ENCODE measurements at places on chromosomes 4 and X.

- DNase-seq, result no peak
These were observed 54.6 kb upstream of the GPR78 start for GRCh38 chr4:8525383-8526120.

DNA sequence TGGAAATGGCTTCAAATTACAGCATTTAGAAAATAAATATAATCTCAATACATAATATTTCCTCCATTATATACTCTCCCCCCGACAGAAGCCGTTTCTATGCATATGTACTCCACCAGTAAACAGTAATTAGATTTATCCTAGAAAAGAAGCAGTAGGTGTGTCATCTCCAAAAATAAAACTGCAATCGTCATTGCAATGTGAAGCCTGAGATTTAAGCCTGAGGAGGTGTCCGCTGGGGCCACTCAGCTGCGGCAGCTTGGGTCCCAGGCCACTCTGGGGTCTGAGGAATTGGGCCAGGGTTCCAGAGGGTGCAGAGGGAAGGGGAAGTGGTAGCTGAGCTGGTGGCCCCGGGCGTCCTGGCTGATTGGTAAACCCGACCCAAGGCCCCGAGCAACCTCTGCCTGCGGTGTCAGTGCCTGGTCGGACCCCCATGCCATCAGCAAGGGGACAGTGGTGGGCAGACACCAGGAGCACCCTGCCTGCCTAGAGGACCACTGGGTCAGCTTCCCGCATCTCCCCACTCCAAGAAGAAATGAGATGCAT lies 7.8 kb upstream of the MXD4 start:
- no peak for DNase-seq

- DNase-seq, result no peak
These were observed 189.7 kb upstream of the SLIT2 start for GRCh38 chr4:20062054-20062453.

DNA sequence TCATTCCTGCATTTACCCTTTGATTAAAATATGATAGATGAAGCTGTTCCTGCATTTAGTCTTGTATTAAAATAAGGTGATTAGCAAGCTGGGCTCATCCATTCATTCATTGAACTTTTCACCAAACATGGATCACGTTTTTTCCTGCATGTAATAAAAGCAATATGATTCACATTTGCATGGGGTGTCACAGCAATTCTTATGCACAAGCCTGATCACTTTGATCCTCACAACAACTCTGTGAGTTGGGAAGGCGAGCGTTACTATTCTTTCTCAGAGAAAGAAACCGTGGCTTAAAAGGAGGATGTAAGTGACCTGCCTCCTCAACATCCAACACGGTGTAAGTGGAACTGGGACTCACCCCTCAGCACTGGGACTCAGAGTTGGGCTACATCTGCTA lies 20.0 kb downstream of the CHRNA9 start:
- no peak for DNase-seq

- no peak for DNase-seq
These were observed 93.3 kb downstream of the PRDM5 start for GRCh38 chr4:120829113-120829831.

DNA sequence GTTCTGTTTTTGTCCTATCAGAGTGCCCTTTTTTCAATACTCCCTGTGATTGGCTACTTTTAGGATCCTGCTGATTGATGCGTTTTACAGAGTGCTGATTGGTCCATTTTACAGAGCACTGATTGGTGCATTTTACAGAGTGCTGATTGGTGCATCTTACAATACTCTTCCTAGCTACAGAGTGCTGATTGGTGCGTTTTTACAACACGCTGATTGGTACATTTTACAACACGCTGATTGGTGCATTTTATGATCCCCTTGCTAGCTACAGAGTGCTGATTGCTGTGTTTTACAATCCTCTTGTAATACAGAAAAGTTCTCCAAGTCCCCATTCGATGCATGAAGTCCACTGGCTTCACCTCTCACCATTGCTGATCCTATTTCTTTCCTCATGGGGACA lies 176.8 kb downstream of the GC start:
- no peak for DNase-seq

DNA sequence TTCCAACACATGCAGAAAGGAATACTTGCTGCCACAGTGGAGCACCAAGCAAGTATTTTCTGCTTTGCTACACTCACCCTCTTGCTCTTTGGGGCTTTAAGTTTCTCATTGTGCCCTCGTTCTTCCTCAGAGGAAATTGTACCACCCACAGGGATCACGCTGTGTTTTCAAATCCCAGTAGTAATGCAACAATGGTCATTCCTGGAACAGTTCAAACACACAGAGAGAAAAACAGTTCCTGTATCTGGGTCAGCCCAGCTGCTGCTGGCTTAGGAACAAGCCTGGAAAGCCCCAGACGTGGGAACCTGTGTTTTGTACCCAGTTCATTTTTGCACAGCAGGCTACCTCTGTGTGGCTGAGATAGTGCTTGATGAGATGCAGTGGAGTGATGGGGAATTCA lies 907.8 kb downstream of the STPG2 start:
- no peak for DNase-seq

GRCh38 chr4:53314252-53314651 lies 51.6 kb downstream of the SCFD2 start:
- DNase-seq, result no peak

DNA sequence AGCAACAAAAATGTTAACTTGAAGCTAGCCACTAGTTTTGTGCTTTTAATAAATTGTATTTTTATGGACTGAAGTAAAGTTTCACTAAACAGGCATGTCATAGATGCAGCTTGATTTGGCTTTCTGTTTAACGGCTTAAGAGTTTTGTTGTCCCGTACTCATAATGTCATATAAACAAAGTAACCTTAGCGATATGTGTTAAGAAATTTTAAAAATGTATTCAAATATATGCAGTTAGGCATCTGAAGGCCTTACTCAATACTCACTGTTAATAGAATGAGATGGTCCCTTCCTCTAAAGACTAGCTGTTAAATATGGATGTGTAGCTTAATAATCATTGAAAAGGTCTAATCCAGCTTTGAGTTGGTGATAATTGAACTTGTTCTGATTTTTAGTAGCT lies 1.0 kb upstream of the SCLT1 start:
- no peak for DNase-seq

DNA sequence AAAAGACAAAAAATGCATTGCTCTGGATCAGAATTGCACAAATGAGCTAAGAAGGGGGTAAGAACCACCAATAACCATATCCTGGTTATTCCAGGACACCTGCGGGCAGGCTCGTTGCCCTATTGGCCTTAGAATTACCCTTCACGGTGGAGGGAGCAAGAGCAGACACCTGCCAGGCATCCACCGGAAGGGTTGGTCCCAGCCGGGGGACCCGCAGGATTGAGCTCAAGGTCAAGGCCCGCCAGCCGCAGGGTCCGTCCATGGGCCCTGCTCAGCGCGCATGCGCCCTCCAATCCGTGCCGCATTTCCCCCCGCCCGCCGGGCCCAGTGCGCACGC lies 575 bp downstream of the SLC25A6 start:
- DNase-seq, result peak; percentile 93

GRCh38 chrX:134641346-134641745 lies 16.9 kb downstream of the PLAC1 start:
- DNase-seq, result no peak

- no peak for DNase-seq
These were observed 304.5 kb upstream of the DIPK2B start for GRCh38 chrX:45505214-45505613.

GRCh38 chr4:122917731-122918130 lies 4.7 kb downstream of the NUDT6 start:
- DNase-seq, result no peak

DNA sequence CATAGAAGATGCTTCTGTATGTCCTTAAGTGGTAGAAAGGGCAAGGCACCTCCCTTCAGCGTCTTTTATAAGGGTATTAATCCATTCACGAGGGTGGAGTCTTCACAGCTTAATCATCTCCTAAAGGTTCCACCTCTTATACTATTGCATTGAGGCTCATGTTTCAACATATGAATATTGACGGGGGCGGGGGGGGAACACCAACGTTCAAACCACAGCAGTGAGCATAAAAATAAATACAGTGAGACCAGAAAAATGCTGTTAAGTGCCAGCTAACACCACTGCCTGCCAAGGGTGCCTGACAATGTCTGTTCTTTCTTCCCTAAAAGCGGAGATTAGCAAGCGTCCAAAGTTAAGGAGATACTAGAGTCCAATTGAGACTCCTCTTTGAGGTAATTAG lies 323.3 kb downstream of the STK32B start:
- DNase-seq, result no peak

GRCh38 chrX:15345976-15346375 lies 10.7 kb upstream of the PIGA start:
- DNase-seq, result no peak

DNA sequence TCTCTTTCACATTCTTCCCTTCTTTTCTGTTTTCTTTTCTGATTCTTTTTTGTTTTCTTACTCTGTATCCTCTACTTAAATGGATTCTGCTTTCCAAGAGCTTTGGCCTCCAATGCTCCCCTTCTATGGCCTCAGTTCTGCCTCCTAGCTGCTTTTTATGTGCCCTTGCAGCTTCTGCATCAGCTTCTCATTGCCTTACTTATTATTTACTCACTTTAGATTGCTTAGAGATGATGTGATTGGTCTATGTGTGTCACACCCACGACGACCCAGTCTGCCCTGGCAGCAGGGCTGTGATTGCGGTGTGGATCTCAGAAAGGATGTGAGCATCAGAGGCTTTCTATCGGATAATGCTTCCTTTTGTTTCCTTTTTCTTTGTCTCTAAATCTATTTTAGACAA lies 71.8 kb upstream of the SMARCA5 start:
- DNase-seq, result no peak

- DNase-seq, result no peak
These were observed 91.0 kb downstream of the PDE5A start for GRCh38 chr4:119537586-119537985.

- no peak for DNase-seq
These were observed 23.4 kb upstream of the STBD1 start for GRCh38 chr4:76282941-76283689.

GRCh38 chrX:20595928-20596575 lies 329.3 kb upstream of the RPS6KA3 start:
- no peak for DNase-seq

- DNase-seq, result no peak
These were observed 712.4 kb downstream of the IL1RAPL1 start for GRCh38 chrX:29299684-29300083.

DNA sequence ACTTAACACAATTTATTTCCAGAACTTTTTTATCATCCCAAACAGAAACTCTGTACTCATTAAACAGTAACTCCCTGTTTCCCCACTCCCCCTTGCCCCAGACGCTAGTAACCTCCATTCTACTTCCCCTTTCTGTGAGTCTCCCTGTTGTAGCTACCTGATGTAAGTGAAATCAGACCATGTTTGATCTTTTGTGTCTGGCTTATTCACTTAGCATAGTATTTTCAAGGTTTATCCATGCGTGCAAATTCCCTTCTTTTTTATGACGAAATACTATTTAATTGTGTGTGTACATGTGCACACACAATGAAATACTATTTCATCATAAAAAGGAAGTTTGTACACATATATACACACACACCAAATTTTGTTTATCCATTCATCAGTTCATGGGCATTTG lies 5.2 kb downstream of the PKD2 start:
- DNase-seq, result no peak

DNA sequence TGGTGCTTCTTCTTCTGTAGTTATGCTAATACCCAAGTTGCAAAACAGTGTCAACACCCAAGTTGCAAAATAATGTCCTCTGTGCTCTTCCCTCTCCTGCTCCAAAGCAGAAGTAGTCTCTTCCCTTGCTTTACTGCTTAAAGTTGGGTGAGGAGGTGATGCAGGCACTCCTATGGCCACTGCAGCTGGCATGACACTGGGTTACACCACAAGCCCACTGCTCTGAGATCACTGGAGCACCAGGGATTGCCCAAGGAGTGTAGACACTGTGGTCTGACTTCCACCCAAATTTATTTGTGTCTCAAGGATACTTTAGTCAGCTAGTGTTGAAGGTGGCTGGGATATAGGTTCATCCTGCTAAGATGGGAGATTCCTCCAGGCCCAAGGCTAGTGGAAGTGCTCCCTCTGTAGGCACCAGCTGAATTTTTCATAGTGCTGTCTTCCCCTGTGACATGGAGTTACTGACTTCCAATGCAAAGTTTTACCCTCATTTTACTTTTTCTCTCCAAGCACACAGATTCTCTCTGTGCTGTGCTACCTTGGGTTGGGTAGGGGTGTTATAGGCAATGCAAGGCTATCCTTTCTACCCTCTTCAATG lies 196.2 kb upstream of the TENT5D start:
- no peak for DNase-seq

DNA sequence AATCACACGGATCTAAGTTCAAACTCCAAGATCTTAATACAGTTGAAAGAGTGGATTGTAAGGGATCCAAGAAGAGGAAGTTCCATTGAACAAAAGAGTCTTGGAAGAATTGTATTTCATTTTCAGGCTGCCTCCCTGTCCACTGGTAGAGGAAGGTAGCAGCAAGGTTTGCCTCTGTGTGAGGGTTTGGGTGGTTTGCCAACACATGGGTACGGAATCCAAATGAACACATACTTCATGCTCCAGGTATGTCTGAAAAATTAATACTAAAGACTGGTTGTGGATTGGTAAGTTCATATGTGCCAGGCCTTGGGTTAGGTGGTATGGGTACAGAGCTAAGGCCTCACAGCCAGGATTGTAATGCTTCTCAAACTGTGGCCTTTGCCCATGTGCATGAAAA lies 523.6 kb upstream of the BOD1L1 start:
- no peak for DNase-seq

DNA sequence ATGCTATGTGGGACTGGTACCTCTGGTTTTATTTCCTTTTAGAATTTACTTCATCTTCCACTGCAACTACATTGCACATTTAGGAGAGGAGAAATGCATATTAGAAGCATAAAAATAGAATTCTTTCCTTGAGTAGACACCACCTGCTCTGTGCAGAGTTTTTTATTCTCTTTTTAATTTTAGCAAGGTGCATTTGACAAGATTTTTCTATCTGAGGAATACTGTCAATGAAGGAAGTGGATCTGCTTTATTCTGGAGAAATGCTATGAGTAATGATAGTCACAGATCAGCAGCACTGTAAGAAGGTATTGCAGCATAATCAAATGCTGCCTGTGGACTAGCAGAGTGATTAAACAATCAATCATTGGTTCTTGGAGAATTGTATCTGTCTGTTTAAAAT lies 1038.3 kb downstream of the RAPGEF2 start:
- no peak for DNase-seq

DNA sequence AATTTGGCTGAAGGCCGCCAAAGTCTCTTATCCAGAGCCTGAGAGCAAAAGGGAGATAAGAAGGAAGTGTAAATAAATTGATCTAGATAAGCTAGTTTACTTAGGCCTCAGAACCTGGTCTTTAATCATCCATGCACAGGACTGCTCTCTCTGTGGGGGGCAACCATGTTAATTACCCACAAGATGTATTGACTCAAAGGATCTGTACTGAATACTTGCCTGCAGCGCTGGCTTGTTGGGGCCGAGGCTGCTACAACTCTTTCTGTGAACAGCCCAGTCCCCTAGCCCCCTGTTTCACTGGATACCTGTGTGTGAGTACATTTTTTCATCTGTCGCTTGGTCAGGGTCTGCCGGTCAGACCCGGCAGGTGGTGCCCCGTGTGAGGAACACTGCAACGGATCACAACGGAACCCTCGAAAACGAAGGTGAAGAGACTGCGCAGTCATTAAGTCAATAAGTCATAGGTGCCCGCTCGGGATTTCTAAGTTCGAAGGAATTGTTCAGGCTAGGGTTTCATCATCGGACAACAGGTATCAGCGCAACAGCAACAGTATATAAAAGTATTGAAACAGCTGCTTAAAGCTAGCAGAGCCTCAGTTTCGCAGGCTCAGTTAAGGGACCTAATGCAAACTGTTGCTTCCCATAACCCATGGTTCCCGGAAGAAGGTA lies 8.3 kb downstream of the MAGEA11 start:
- no peak for DNase-seq

- no peak for DNase-seq
These were observed 138.8 kb upstream of the VCX start for GRCh38 chrX:7704205-7704604.

All from GM12891 (cell line).